ENCODE measurements at places on chromosomes 4 and X.

GRCh38 chrX:41445781-41446358 lies 1.3 kb upstream of the NYX start:
- DNase-seq = no peak

DNA sequence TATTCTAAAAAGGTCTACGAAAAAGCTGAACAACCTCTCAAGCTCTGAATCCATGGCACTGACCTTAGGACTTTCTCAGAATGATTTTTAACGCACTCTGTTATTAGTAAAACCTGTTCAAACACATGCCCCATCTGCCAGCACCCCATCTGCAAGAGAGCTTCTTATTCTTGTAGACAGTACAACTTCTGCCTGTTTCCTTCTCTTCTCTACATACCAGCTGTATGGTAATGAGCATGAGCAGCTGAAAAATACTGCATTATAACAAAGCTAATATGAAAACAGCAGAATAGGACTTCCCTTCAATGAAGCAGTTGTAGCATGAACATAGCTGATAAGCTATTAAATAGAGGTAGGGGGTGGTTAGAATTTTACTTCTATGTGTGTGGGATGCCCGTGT lies 167.9 kb downstream of the FBXW7 start:
- DNase-seq = no peak

GRCh38 chrX:11254417-11255109 lies 38.6 kb upstream of the AMELX start:
- DNase-seq = peak; percentile 22

GRCh38 chr4:48255072-48255958 lies 14.3 kb downstream of the TEC start:
- DNase-seq = peak; percentile 87

DNA sequence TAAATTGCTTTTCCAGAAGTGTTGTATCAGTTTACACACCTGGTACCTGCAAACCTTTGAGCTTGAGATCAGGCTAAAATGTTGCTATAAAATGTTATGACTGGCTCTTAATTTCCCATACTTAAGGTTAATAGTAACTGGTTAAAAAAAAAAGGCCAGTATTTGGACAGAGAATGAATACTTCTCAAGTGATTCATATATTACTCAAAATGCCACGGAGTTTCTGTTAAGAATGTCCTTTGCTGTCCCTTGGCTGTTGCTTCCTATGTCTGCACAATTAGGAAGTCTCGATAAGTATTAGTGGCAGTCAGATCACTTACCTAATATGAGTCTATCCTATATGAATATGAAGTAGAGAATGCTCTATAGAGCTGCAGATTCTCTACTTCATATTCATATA lies 232.2 kb upstream of the IGFBP7 start:
- no peak for DNase-seq

DNA sequence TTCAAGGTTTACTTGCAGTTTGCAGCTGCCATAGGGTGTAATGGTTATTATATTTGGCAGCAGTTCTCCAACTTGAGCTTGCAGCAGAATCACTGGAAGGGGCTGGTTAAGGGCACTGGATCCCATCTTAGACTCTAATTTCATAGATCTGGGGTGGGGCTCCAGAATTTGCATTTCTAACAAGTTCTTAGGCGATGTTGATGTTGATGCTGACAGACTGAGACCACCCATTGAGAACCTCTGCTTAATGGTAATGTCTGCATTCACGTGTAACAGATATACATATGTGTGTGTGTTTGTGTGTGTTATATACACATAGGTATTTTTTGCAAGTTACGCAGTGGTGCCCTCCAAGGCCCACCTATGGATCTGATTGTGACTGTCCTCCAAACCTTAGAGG lies 13.8 kb downstream of the TENM3 start:
- DNase-seq = no peak

DNA sequence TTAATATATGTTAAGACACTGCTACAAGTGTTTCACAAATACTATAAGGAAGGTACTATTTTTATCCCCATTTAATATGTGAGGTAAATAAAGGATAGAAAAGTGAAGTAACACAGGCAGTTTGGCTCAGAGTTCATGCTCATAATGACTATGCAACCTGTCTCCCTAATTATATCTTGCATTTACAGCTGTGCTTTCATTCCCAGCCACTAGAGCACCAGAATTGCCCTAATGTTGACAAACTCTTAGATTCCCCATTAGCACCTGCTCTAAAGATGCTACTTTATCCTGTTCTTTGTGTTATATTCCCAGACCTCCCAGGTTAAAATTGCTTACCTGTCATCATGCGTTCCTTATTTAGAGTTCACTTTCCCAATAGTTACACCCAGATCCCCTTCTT lies 833.6 kb downstream of the CCSER1 start:
- no peak for DNase-seq

- no peak for DNase-seq
Observed at GRCh38 chr4:83626245-83626836, 90.4 kb downstream of the GPAT3 start.

DNA sequence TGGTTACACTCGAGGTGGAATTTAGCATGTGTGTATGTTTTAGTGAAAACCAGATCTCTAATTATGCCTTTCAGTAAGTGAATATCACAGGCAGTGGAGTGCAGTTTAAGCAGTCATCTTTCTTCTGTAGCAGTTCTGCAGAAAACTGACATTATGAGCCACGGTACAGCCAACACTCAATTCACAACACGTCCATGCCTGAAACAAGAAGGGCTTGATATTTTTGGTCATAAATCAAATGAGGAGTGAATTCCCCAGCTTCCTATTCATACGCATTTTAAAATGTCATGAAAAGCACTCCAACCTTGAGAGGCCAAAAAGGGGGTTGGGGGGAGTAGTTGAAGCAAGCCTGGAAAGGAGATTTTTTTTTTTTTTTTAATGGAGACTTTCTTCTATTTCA lies 316.7 kb downstream of the ARHGAP10 start:
- no peak for DNase-seq

- DNase-seq = no peak
Observed at GRCh38 chrX:57643698-57644097, 36.4 kb downstream of the NLRP2B start.

GRCh38 chrX:68083510-68083909 lies 349.8 kb downstream of the OPHN1 start:
- no peak for DNase-seq

DNA sequence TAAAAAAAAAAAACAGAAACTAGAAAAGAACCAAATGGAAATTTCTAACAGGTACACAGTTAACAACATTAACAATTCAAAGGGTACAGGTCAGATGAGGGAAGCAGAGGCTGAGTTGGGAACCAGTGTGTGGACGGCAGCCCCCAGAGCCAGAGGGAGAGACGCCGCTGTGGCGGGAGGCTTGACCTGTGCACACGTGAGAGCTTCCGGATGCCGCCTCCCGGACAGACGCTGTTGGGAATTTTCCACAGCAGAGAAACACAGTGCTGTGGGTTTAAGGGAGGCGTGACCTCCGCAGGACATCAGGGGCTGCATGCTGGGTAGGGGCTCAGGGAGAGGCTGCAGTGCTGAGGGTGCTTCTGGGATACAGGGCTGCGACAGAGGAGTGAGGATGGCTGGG lies 22.2 kb downstream of the TACC3 start:
- no peak for DNase-seq

GRCh38 chrX:40440866-40441265 lies 139.9 kb upstream of the ATP6AP2 start:
- DNase-seq = no peak

DNA sequence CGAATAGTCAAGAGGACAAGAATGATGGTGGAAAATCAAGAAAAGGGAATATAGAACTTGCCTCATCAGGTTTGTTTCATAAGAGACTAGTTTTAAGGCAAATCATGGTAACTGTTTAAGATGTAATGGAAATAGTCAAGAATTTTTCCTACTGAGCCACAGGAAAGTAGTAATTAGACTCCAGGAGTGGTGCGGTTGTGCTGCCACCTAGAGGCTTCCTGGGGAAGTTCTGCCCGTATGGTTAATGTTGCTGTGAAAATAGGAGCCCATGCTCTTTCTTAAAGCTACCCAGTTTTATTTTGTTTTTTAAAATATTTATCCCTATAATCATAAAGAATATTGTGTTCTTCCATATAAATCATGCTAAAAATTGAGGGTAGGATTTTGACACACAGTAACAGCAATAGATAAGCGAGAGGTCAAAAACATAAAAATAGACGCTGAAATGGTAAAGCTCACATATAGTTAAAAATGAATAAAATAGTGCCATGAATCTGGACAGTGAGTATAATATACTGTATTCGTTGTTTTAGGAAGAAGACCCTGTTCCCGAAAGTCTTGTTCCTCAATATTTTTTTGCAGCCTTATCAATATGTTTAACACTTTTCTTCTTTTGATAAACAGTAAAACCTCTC lies 87.0 kb downstream of the PHOX2B start:
- DNase-seq = peak; percentile 72

- peak; percentile 21 for DNase-seq
Observed at GRCh38 chr4:186021461-186022167, 47.3 kb upstream of the TLR3 start.

DNA sequence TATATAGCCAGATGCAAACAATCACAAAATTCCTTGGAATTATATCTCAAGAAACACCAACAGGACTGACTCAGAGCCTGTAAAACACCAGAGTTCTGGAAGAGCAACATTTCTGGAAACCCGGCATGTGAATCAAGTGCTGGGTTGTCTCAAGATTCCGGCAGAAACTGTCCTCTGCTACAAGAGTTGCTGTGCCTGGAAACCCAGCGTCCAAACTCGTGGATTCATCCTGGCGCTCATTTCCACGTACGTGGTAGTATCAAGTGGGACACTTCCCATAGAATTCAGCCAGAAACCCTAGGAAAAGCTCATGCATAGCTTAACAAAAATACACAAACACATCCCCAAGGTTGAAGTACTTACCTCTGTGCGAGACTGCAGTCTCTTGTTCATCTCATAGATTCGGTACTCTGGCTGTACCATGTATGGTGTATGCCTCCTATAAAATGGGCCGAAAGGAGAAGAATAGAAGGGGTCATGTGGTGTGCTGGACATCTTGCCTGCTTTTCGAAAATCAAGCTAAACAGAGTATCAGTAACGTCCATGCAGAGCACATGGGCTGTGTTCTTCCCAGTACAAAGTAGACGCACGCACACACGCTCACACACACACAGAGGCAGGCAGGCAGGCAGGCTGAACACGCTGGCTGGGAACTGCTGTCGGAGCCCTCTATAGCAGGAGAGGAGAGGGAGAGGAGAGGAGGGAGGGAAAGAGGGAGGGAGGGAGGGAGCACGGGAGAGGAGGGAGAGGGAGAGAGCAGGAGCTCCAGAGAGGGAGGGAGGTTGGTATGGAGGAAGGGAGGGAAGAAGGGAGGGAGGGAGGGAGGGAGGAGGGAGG lies at the start of gene LDB2:
LDB2 (minus strand) TSS at position 655 of the 837 bp plus-strand sequence.
- no peak for DNase-seq

DNA sequence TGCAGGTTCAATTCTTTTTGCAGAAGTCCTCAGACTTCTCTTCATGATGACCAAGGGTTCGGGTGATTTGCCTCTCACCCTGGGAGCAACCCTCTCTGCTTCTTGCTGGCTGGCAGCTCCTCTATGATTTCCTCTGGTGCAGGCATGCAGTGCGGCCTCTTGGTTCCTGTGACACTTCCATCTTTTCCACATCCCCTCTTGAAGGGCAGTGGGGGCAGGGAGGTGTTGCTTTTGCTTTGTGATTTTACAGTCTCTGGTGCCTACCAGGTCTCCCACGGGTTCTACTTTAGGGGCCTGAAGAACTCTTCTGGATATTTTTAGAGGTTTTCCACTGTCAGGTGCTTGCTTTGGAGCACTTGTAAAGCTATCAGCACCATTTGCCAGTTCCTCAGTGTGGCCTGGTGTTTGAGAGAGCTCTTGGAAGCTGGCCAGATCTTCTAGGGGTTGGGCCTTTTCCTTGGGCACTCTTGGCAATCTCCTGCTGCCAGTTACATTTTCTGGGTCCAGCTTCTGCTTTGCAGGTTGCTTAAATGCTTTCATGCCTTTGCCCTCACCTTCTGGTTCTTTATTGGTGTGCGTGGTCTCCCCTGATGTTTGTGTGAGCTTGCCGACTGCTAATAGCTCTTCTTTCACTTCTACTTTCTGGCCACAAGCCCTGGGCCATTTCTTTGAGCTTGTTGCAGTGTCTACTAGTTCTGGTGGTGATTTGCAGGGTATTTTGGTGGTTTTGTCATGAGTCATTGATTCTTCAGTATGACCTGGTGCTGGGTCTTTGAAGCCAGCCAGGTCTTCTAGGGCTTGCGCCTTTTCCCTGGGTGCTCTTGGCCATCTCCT lies 11.5 kb upstream of the CHST7 start:
- DNase-seq = peak; percentile 88

DNA sequence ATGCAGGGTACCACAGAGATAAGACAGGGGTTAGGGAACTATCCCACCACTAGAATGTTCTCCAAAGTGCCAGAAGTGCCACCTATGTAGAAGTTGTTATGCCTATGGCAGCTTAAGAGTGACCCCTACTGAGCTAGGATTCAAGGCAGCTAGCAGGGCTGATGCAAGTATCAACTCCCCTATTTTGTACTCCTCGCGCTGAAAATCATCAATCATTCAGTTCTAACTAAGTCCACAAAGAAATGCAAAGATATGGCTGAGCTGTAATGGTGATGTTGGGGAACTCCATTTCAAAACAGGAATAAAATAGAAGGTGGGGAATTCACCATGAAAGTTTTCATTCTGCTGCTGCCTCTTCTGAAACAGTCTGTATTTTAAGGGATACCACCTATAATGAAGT lies 13.8 kb downstream of the ACSL4 start:
- no peak for DNase-seq

- no peak for DNase-seq
Observed at GRCh38 chr4:42626629-42627146, 30.2 kb downstream of the ATP8A1 start.

- no peak for DNase-seq
Observed at GRCh38 chrX:117752745-117753144, 363.9 kb downstream of the KLHL13 start.

DNA sequence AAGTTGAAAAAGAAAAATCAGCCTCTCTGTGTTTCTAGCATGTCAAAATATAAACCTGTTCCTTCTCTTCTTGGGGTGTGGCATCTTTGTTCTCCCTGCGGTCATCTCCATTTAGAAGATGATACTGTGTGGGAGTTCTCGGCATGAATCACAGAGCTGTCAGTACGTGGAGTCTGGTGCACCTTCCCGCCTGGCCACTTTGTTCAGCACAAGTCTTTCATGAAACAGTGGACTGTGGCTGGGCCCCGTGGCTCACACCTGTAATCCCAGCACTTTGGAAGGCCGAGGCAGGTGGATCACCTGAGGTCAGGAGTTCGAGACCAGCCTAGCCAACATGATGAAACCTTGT lies 166.5 kb downstream of the MAML3 start:
- no peak for DNase-seq

DNA sequence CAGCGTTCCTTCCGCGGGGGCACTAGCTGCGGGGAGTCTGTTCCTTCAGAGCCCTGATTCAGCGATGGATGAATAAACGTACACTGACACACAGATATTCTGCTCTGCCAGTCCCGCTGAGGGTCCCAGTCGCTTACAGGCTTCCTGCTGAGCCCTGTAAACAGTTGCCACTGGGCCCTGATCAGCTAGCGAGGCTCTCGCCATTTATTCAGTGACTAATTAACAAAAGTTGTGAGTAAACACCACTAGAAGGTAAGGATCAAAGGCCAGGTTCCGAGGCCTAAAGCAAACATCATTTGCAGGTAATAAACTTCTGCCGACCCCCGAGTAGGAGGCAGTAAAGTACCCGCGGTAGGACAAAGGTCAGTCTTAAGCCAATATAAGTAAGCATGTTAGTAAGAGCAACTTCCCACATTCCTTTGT lies 442.6 kb upstream of the GALNT7 start:
- DNase-seq = no peak

GRCh38 chr4:141541851-141542250 lies 94.5 kb upstream of the IL15 start:
- DNase-seq = no peak

- no peak for DNase-seq
Observed at GRCh38 chrX:29453333-29453732, 762.0 kb upstream of the MAGEB2 start.

All from hematopoietic multipotent progenitor cell treated with erythropoietin and hydrocortisone succinate and interleukin-3 and kit ligand, for 6 days (in vitro differentiated cells).